GM23248 (cell line): ENCODE measurements at places on chromosomes 4 and X.
A peak's percentile ranks its signal among the peaks of the same experiment; 100 is the strongest.

DNA sequence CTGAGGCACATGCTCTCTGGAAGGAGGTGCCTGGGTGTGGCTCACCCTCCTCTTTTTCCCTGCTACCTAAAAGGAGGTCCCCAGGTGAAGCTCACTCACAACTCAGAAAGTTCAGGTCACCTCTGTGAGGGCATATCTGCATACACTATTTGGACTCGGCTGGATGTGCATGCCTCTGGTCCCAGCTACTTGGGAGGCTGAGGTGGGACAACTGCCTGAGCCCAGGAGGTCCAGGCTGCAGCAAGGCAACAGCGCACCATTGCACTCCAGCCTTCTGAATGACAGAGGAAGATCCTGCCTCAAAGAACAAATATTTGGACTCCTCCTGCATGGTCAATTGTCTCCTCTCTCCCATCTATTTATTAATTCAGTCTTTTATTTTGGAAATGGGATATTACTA lies 46.4 kb downstream of the CPLX1 start:
- no peak overlapping the region for H3K27ac ChIP-seq
- peak overlapping the region; percentile 88; the same call in 1 of the 2 replicates for H3K4me3 ChIP-seq
- no peaks in the 10 kb centered on the region for H3K27me3 ChIP-seq
- H3K36me3 ChIP-seq, result peaks cover 33% of the 10 kb centered on the region

GRCh38 chr4:89303814-89304388 lies 3.7 kb downstream of the GPRIN3 start:
- H3K4me1 ChIP-seq, result peaks cover 12% of the 10 kb centered on the region
- peaks cover 4% of the 10 kb centered on the region; the same call in 1 of the 2 replicates for H3K27me3 ChIP-seq
- no peak for DNase-seq
- H3K36me3 ChIP-seq, result no peaks in the 10 kb centered on the region
- no peak overlapping the region for H3K4me3 ChIP-seq

GRCh38 chrX:69083361-69083760 lies 81.9 kb downstream of the PJA1 start:
- no peaks in the 10 kb centered on the region for H3K27me3 ChIP-seq
- no peaks in the 10 kb centered on the region for H3K36me3 ChIP-seq
- H3K27ac ChIP-seq, result no peak overlapping the region
- no peak for DNase-seq

DNA sequence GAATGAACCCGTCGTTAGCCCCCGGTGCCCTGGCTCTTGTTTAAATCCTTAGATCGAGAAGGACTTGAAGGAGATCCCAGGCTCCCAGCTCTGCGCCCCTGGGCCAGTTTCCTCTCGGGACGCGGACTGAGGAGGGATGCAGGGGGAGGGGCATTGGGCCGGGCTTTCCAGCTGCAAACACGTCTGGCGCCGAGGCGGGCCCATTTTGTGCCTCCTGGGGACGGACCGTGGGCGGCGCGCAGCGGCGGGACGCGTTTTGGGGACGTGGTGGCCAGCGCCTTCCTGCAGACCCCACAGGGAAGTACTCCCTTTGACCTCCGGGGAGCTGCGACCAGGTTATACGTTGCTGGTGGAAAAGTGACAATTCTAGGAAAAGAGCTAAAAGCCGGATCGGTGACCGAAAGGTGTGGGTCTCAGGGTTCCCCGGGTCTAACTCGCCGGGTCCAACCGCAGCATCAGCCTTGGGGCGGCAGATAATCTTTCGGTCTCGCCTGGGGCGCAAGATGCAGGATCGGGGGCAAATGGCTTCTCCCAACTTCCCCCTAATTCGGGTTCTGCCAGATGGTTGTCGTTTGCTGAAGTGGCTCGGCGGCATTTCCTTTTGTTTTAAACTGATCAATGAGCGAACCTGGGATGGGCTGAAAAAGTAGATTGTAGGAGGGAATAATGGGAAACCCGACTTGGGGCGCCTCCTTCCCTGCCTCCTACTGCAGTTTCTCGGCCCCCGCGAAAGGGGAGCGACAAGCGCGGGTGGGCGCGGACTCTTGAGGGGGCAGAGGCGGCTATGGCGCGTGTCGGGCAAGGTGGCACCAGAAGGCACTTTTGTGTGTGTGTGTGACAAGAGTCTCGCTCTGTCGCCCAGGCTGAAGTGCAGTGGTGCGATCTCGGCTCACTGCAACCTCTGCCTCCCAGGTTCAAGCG lies 2.9 kb downstream of the PDGFRA start:
- H3K36me3 ChIP-seq, result 0 out of 2 replicates have a peak, but pooled peaks cover 5% of the 10 kb centered on the region
- peak; percentile 83 for DNase-seq
- peak overlapping the region; percentile 87 for H3K27ac ChIP-seq
- H3K4me1 ChIP-seq, result peaks cover 25% of the 10 kb centered on the region
- peak overlapping the region; percentile 85 for H3K4me3 ChIP-seq

- no peak overlapping the region for H3K27ac ChIP-seq
- peaks cover 20% of the 10 kb centered on the region for H3K4me1 ChIP-seq
- no peaks in the 10 kb centered on the region for H3K27me3 ChIP-seq
- H3K36me3 ChIP-seq, result no peaks in the 10 kb centered on the region
- no peak overlapping the region for H3K4me3 ChIP-seq
Observed at GRCh38 chrX:8844157-8844556, 43.0 kb upstream of the FAM9A start.

GRCh38 chrX:130896026-130896425 lies 7.0 kb downstream of the ENOX2 start:
- 0 out of 2 replicates have a peak overlapping the region, but pooled peaks have one; percentile 14 for H3K4me3 ChIP-seq
- H3K36me3 ChIP-seq, result no peaks in the 10 kb centered on the region
- peak overlapping the region; percentile 71 for H3K27ac ChIP-seq
- H3K4me1 ChIP-seq, result peaks cover 19% of the 10 kb centered on the region
- no peaks in the 10 kb centered on the region for H3K27me3 ChIP-seq

GRCh38 chrX:78019586-78020483 lies 50.4 kb upstream of the PGAM4 start:
- H3K27ac ChIP-seq, result no peak overlapping the region
- H3K4me1 ChIP-seq, result no peaks in the 10 kb centered on the region
- no peaks in the 10 kb centered on the region for H3K27me3 ChIP-seq

DNA sequence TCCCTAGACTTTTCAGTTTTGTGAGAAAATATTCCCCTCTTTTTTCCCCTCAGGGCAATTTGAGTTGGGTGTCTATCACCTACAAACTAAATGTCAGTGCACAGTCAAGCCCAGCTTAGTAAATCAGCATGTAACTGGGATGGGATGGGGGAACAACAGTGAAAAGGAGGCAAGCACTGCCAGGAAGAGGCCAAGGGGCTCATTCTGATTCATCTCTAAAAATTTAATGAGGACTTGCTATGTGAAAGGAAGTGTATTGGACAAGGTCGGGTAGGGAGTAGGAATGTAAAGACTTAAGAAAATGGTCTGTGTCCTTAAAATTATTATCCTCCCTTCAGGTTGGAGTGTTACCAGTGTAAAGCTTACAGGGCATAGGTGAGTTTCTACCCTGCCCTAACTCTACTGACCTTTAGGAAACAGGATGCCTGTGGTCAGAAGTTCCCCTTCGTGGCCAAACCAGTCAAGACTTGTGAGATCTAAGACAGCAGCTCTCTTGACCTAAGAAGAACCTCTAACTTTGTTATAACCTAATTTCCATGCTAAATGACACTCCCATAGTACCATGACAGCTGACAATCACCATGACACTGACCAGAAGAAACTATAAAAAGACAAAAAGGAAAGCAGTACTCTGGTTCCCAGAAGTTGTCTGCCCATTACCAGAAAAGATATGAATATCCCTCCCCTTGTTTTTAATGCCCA lies 194.4 kb upstream of the LDB2 start:
- H3K4me1 ChIP-seq, result peaks cover 25% of the 10 kb centered on the region
- no peaks in the 10 kb centered on the region for H3K27me3 ChIP-seq
- no peak overlapping the region for H3K4me3 ChIP-seq
- H3K36me3 ChIP-seq, result no peaks in the 10 kb centered on the region
- no peak overlapping the region for H3K27ac ChIP-seq

- no peaks in the 10 kb centered on the region for H3K27me3 ChIP-seq
- no peak overlapping the region for H3K27ac ChIP-seq
- no peak for DNase-seq
- H3K4me1 ChIP-seq, result no peaks in the 10 kb centered on the region
Observed at GRCh38 chrX:74853255-74853654, 72.0 kb downstream of the NEXMIF start.

GRCh38 chrX:155048977-155049619 lies 21.8 kb downstream of the CMC4 start:
- peak; percentile 66 for DNase-seq
- no peaks in the 10 kb centered on the region for H3K36me3 ChIP-seq
- H3K27me3 ChIP-seq, result no peaks in the 10 kb centered on the region
- H3K4me1 ChIP-seq, result peaks cover 3% of the 10 kb centered on the region; the same call in 1 of the 2 replicates
- H3K27ac ChIP-seq, result peak overlapping the region; percentile 12; the same call in 1 of the 2 replicates
- H3K4me3 ChIP-seq, result no peak overlapping the region

DNA sequence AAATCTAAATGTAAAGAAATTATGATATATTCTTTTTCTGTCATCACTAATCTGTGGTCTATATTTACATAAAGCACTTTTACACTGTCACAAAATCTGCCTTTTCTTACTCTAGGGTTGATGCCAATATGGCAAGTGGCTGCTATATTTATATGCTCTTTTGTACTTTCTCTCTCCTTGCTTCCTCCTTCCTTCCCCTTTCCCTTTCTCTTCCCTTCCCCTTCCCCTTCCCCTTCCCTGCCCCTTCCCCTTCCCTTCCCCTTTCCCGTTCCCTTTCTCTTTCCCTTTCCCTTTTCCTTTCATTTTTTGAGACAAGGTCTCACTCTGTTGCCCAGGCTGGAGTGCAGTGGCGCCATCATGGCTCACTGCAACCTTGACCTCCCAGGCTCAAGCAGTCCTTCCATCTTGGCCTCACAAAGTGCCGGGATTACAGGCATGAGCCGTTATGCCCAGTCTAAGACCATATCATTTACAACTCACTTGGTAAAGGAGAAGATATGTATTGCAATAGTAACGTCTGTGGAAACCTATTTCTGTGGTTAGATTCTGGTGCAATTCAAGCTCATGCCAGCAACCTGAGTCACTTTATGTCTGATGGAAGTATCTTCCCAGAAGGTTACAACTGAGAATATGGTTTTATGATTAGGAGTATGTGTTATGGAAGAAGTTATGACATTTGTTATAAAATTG lies 13.9 kb upstream of the PLAC8 start:
- peak; percentile 90 for DNase-seq
- no peaks in the 10 kb centered on the region for H3K36me3 ChIP-seq
- no peaks in the 10 kb centered on the region for H3K27me3 ChIP-seq
- H3K27ac ChIP-seq, result peak overlapping the region; percentile 41; the same call in 1 of the 2 replicates
- peak overlapping the region; percentile 38; the same call in 1 of the 2 replicates for H3K4me3 ChIP-seq

DNA sequence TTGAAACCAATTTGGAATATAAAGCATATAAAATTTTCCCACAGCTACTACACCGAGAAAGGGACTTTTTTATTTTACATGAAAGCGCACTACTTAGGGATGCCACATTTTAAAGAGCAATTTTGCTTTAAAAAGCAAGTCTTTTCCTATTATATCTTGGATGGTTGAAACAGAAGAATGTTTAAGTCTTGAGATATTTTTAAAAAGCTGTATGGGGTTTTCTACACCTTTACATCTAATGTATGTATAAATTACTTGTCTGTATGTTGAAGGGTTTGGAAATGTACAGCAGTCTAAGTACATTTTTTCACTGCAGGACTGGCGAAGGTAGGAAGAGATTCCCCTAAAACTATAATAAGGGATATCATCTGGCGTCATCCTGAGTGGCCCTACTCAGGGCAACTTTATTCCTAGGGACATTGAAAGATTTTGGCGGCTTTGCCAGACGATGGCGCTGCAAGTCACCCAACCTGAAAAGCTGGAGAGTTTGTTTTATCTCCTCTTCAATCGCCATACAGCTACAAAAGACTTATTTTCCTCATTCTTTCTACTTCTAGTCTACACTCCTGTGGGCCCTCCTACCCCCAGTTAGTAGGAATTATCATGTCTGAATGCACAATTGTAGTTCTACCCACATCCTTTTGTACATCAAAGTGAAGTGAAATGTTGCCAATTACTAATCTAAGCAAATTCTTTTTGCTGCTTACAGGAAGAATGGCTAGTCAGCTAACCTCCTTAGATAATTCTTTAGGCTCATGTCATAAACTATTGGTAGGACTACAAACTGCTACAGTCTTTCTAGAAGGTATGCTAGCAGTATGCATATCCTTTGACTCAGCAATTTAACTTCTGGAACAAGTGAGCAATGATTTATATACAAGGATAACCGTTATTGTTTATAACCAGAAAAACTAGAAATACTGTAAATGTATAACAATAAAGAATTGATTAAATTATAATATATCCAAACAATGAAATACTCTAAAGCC lies 782 bp upstream of the NEK1 start:
- H3K36me3 ChIP-seq, result no peaks in the 10 kb centered on the region
- no peaks in the 10 kb centered on the region for H3K27me3 ChIP-seq
- peak overlapping the region; percentile 90 for H3K4me3 ChIP-seq
- peak; percentile 88 for DNase-seq
- H3K27ac ChIP-seq, result peak overlapping the region; percentile 92
- H3K4me1 ChIP-seq, result peaks cover 18% of the 10 kb centered on the region

- H3K27ac ChIP-seq, result no peak overlapping the region
- no peaks in the 10 kb centered on the region for H3K36me3 ChIP-seq
- H3K27me3 ChIP-seq, result no peaks in the 10 kb centered on the region
- DNase-seq, result no peak
Observed at GRCh38 chrX:25049357-25049756, 33.6 kb upstream of the ARX start.

- no peak overlapping the region for H3K4me3 ChIP-seq
- no peaks in the 10 kb centered on the region for H3K4me1 ChIP-seq
- no peak overlapping the region for H3K27ac ChIP-seq
- DNase-seq, result no peak
- H3K36me3 ChIP-seq, result no peaks in the 10 kb centered on the region
Observed at GRCh38 chr4:2442175-2442993, 23.6 kb downstream of the CFAP99 start.

GRCh38 chr4:42671431-42672194 lies 14.7 kb upstream of the ATP8A1 start:
- H3K27ac ChIP-seq, result no peak overlapping the region
- no peaks in the 10 kb centered on the region for H3K4me1 ChIP-seq
- no peak for DNase-seq
- H3K36me3 ChIP-seq, result no peaks in the 10 kb centered on the region

- no peak overlapping the region for H3K4me3 ChIP-seq
- no peak for DNase-seq
- H3K4me1 ChIP-seq, result peaks cover 9% of the 10 kb centered on the region
- no peaks in the 10 kb centered on the region for H3K36me3 ChIP-seq
Observed at GRCh38 chr4:43238585-43238984, 346.1 kb downstream of the GRXCR1 start.

- no peaks in the 10 kb centered on the region for H3K27me3 ChIP-seq
- H3K4me3 ChIP-seq, result no peak overlapping the region
- peak; percentile 5 for DNase-seq
- H3K36me3 ChIP-seq, result no peaks in the 10 kb centered on the region
- peaks cover 8% of the 10 kb centered on the region for H3K4me1 ChIP-seq
Observed at GRCh38 chr4:143598816-143599215, 85.3 kb downstream of the SMARCA5 start.

GRCh38 chr4:147943159-147943638 lies 211.3 kb downstream of the ARHGAP10 start:
- 0 out of 2 replicates have a peak, but pooled peaks cover 4% of the 10 kb centered on the region for H3K4me1 ChIP-seq
- no peaks in the 10 kb centered on the region for H3K27me3 ChIP-seq
- no peak overlapping the region for H3K4me3 ChIP-seq
- H3K27ac ChIP-seq, result no peak overlapping the region
- peaks cover 16% of the 10 kb centered on the region for H3K36me3 ChIP-seq

DNA sequence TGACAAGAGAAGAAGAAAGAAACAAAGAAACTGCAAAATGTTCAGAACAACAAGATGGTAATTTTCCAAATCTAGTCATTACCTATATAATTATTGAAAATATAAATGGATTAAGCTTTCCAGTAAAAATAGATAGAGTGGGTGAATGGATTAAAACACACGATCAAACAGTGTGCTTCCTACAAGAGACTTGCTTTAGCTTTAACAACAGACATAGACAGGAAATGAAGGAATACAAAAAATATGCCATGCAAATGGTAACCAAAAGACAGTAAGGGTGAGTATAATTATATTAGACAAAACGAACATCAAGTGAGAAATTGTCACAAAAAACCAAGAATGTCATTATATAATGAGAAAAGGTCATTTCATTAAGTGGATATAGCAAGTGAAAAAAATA lies 842.8 kb downstream of the CCSER1 start:
- no peaks in the 10 kb centered on the region for H3K27me3 ChIP-seq
- no peaks in the 10 kb centered on the region for H3K36me3 ChIP-seq
- no peak for DNase-seq
